ENCODE measurements at places on chromosomes 4 and X.

DNA sequence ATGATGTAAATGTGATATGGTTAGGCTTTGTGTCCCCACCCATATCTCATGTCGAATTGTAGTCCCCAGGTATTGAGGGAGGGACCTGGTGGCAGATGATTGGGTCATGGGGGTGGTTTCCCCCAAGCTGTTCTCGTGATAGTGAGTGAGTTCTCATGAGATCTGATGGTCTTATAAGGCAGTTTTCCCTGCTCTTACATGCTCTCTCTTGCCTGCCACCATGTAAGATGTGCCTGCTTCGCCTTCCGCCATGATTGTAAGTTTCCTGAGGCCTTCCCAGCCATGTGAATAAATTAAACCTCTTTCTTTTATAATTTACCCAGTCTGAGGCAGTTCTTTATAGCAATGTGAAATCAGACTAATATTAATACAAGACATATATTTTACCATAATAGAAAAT lies 23.9 kb downstream of the BLOC1S4 start:
- no peak for DNase-seq

DNA sequence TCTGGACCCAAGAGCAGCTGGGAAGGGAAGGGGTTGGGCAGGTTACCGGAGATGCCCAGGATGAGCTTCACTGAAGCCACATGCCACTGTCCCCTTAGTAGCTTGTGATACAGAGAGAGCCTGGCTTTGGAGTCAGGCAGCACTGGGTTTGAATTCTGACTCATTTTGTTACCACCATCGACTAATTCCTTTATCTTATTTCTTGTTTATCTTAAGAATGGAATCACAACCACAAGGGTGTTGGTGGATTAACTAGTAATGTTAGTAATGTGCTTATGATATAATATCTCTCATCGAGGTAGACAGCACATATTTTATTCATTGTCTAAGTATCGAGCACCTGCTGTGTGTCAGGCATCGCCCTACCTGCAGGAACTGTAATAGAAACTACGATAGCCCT lies 17.7 kb upstream of the STX18 start:
- DNase-seq = no peak

GRCh38 chr4:141757287-141757686 lies 120.9 kb downstream of the IL15 start:
- no peak for DNase-seq

- no peak for DNase-seq
Measured at GRCh38 chr4:142354041-142354440, 492.1 kb downstream of the INPP4B start.

- DNase-seq = no peak
Measured at GRCh38 chr4:1718095-1718850, 2.9 kb downstream of the TMEM129 start.

DNA sequence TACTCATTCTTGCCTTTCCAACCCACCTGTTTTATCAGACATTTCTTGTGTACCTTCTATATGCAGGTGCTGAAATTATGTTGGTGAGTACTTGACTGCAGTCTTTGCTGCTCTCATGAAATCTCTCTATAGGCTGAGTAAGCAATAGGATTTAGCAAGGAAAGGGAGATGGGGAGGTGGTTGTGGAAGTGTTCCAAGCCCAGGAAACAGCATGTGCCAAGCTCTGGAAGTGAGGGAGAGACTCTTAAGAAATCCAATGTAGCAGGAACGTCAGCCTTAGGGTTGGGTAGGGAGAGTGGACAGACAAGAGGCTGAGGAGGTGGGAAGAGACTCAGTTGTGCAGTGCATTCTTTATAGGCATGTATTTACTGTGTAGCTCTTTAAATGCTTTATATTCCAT lies 5.6 kb downstream of the SEPTIN11 start:
- DNase-seq = no peak

All from SK-MEL-5 (cell line).